Activated CD4-positive, alpha-beta memory T cell treated with anti-CD3 and anti-CD28 coated beads for 36 hours (primary cell): ENCODE measurements at places on chromosomes 2 and 18. TPM values are rescaled to one million over a fixed set of nuclear protein-coding genes. Genes with fewer than 3 reads are reported as not detected.

The TUBA3E gene
- not detected for total RNA-seq

The FAM124B gene
- 0.40 TPM for total RNA-seq

The VIL1 gene
- total RNA-seq, result not detected

The CYS1 gene
- total RNA-seq, result not detected

The RESP18 gene
- not detected for total RNA-seq

The RASGRP3 gene
- 1.9 TPM for total RNA-seq

The CYP27C1 gene
- not detected for total RNA-seq

The ERBB4 gene
- total RNA-seq, result not detected

The TFCP2L1 gene
- total RNA-seq, result 0.29 TPM

The COL3A1 gene
- not detected for total RNA-seq

The REG1A gene
- not detected for total RNA-seq

The FZD7 gene
- total RNA-seq, result 0.62 TPM
